ENCODE measurements at places on chromosomes 16 and 17. TPM values are rescaled to one million over a fixed set of nuclear protein-coding genes. Genes with fewer than 3 reads are reported as not detected.

DNA sequence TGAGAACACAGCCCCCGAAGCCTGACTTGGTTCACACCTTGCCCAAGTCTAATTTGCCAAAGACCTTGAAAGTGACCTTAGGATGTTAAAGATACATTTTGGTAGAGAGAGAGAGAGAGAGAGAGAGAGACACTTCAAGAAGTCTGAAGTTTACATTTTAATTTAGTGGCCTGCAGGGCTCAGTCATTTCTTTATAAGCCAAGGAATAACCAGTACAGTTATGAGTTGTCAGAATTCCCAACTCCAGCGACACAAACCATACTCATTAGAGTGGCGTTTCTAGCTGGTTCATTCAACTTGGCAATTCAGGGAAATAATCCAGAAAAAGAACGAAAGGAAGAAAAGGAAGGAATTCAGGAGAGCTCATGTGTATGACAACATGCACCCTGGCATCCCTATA lies 204.1 kb downstream of the CCDC182 start:
- no peak for DNase-seq

- no peak for DNase-seq
These were observed 30.1 kb upstream of the HAPSTR1 start for GRCh38 chr16:9061358-9061813.

GRCh38 chr16:2704166-2704982 lies 15.7 kb downstream of the PRSS27 start:
- DNase-seq: no peak

The HAPSTR1 gene
- polyA plus RNA-seq: 45.8 TPM

The BICDL2 gene
- polyA plus RNA-seq: 3.1 TPM

The KAT2A gene
- polyA plus RNA-seq: 45.7 TPM

The TP53TG3D gene
- 0.08 TPM for polyA plus RNA-seq

The TBC1D3L gene
- polyA plus RNA-seq: 9.9 TPM

- DNase-seq: no peak
These were observed 11.0 kb downstream of the GPRC5C start for GRCh38 chr17:74442670-74443515.

DNA sequence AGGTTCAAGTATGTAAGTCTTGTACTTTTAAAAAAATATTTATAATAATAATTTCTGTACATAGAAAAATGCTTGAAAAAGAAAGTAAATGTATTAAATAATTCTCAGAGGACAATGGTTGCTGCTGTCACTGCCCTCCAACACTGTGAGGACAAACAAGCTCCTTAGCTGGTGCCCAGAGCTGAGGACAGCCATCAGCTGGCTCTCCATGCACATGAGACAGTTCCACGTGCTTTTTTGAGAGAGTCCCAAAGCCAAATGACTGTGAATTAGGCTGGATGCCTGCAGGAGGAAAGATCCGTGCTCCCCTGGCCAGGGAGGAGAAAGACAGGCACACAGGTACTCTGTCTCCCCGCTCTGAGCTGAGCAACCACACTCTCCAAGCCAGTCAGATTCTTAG lies 115.5 kb upstream of the IRX5 start:
- DNase-seq: no peak

DNA sequence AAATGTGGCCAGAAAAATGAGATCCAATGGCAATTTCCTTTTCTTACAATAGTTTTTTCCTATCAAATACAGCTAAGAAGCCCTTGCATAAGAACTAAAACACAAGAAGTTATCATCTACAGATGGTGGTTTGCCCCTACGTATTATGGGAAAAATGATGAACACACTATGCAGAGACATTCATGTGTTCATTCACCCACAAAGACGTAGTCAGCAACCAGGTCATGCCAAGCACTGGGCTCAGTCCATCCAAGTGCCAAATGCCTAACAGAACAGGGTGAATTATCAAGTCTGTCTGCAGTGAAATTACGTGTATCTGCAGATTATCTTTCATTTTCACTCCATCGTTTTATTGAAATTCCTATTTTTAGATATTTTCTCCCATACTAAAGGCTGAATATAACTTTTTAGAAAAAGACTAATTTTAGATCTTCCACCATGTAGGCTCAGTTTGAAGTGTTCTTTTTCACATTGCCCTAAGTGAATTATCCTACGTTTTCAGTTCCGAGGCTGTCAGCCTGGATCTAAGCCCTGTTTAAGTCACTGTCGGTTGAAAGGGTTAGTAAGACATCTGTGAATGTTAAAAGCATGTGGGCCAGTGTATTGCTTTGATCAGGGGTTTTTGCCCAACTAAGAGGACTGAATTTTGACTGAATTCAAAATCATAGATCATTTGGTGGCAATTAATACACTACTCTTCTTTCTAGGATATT lies 78.1 kb upstream of the DHX40 start:
- DNase-seq: no peak

GRCh38 chr17:73657473-73658116 lies 13.3 kb upstream of the SDK2 start:
- DNase-seq: no peak

The BMERB1 gene
- polyA plus RNA-seq: 44.4 TPM

DNA sequence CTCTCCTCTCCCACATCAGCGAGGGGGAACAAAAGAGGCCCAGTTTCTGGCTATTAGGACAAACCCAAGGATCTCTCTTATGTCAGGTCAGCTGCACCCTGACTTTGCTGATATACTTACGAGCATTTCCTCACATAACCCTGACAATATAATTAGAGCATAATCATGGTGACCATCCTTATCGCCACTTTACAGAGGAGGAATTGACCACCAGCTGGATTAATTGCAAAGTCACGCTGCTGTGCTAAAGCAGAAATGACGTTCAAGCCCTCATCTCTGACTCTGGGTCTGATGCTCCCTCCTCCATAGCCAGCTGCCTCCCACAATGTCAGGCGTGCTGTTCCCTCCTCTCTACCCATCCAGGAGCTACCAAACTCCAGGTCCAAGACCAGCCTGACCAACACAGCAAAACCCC lies 42.6 kb downstream of the TRARG1 start:
- no peak for DNase-seq

GRCh38 chr17:75335315-75335714 lies 46.1 kb upstream of the SLC25A19 start:
- no peak for DNase-seq

The KIF19 gene
- 1.3 TPM for polyA plus RNA-seq

DNA sequence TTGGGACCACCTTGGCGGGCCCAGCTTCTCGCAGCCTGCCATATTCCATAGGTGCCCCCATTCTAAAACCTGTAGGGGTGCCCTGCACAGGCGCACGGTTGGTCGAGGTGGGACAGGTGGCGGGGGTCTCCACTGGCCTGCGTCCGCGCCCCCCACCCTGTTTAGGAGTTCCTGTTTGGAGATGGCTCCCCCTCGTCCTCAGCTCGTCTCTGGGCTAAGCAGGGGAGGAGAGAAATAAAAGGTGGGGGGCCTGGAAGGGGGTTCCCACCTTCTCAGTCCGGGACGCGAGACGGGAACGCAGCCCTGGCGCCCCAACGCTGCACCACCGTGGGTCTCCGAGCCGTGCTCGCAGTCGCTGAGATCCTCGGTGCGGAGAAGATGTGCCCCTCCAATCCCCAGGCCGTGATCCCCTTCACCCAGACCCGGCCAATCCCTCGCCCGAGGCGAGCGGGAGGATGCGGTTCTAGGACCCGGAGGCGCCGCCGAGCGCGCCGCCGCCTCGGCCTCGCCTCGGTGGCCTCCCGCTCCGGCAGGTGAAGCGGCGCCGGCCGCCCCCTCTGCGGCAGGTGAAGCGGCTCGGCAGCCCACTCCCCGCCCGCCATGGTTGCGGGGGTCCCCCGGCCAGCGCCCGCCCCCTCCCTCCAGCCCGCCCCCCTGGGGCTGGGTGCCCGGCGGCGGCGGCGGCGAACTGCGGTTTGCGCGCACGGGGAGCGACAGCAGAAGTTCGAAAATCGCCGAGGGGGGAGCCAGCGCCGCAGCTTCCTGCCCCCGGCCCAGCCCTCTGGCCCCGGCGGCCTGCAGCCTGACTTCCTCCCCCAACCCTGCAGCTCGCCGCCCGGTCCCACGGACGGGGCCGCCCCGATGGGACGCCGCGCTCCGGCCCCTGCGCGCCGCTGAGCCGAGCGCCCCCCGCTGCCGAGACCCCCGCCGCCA lies at the start of gene FMNL1:
Gene FMNL1 (plus strand): TSS at position 805 of the 933 bp plus-strand sequence. CDS start 240 bp downstream, outside the sequence.
- no peak for DNase-seq

The UMOD gene
- 202 TPM for polyA plus RNA-seq

The DNAI2 gene
- 0.16 TPM for polyA plus RNA-seq
